ENCODE measurements at places on chromosomes 5 and 9.
A peak's percentile ranks its signal among the peaks of the same experiment; 100 is the strongest.

GRCh38 chr5:138951986-138952735 lies 77.0 kb upstream of the LRRTM2 start:
- DNase-seq = no peak

DNA sequence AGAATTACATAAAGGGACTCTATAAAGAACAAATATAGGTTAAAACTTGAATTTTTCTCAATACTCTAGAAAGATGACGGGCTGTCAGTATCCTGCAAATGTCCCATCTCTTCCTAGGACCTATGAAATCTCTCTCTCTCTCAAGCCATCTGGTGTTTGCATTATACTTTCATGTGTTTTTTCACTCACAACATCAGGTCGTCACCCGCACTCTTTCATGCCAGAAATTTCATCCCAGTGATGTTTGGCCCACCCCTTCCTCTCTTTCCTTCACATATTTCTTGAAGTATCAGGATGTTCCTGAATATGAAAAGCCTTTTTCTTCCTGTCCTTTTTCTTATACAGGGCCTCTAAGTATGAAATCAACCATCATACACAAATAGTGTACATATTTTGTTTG lies 63.3 kb upstream of the GAS1 start:
- no peak for DNase-seq

- DNase-seq = peak; percentile 45
Measured at GRCh38 chr5:154405078-154405792, 40.6 kb upstream of the SAP30L start.

DNA sequence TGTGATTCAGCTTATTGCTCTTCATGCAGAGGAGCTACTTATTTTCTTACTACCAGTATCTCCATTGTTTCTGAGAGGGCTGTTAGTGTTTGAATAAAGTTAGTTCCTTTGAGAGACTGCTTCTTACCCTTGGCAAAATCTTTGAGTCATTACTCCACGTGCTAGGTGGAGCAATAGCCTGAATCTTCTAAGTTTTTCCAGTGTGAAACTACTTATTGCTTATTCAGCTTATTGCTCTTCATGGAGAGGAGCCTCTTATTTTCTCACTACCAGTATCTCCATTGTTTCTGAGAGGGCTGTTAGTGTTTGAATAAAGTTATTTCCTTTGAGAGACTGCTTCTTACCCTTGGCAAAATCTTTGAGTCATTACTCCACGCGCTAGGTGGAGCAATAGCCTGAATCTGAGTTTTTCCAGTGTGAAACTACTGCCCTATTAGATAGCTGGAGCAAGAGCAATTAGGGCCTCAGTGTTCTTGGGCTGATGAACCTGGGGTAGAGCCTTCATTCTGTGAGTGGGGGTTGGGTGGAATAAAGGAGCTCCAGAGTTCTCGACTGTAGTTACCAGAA lies 41.9 kb downstream of the GPBP1 start:
- no peak for DNase-seq

DNA sequence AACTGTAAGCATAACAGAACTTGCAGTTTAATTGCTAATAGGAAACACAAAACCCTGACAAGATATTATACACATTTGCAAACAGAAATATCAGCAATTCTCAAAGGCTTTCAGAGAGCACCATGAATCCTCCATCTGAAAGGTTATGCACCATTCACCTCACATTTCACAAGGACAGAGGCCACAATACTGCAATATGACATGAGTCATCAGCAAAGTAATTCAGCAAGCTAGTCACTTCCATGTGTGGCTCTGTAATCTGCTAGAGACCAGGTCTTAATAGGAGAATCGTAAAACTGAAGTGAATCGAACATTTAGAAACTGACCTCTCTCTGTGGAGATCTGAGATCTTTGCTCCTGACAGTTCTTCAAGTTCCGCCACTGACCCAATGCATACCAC lies 28.3 kb downstream of the IARS1 start:
- DNase-seq = no peak

GRCh38 chr5:61504143-61504770 lies 172.2 kb downstream of the ZSWIM6 start:
- DNase-seq = no peak

DNA sequence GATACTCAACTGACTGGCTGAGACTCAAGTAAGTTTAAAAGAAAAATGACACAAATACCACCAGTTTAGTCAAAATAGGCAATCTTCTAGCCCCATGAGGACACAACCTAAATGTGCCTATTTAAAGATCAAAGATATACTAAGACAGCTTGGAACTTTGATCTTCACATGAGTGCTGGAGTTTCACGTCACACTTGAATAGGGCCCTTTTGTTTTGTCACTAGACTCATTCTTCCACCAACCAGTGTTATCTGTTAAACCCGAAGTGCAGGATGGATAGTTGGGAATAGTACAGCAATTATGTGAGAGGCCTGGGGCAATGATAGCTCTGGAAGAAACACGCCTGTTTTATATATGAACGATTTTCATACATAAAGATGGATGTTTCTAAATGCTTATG lies 792.8 kb upstream of the NUDT12 start:
- DNase-seq = no peak

DNA sequence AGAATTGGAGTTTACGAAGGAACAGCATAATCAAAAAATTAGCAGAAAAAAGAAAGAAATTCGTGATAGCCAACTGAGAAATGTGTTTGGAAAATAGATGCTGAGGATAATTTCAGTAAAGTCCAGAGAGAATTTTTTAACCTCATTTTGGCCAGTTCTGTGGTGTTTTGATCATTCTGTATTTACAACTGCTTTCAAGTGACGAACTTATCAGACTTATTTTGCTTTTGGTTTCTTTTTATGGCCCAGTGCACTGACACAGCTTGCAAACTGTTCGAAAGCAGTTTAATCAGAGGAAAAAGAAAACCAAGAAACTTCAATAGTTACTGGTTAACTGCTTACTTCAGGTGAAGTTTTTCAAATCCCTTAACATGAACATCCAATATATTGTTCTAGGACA lies 1.9 kb downstream of the SDHA start:
- no peak for DNase-seq

GRCh38 chr9:114929201-114929600 lies 1.2 kb downstream of the TNFSF8 start:
- no peak for DNase-seq

DNA sequence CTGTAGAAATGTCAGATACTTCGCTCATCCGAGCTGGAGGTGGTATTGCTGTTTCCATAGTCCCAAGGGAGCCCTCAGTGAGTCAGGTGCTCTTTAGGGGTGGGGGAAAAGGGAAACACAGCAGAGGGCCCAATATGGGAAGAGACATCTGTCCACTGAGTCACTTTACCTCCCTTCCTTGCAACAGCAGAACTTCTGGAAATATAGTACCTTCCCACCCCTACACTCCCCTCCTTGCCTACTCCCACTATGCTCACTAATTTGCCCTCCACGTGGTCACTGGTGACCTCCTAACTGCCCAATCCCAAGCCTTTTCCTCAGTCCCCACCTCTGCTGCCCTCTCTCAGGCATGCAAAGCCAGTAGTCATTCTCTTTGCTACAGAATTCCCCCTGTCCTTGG lies 1.9 kb downstream of the HK3 start:
- no peak for DNase-seq

GRCh38 chr5:73284985-73285384 lies 112.0 kb downstream of the TMEM174 start:
- no peak for DNase-seq

DNA sequence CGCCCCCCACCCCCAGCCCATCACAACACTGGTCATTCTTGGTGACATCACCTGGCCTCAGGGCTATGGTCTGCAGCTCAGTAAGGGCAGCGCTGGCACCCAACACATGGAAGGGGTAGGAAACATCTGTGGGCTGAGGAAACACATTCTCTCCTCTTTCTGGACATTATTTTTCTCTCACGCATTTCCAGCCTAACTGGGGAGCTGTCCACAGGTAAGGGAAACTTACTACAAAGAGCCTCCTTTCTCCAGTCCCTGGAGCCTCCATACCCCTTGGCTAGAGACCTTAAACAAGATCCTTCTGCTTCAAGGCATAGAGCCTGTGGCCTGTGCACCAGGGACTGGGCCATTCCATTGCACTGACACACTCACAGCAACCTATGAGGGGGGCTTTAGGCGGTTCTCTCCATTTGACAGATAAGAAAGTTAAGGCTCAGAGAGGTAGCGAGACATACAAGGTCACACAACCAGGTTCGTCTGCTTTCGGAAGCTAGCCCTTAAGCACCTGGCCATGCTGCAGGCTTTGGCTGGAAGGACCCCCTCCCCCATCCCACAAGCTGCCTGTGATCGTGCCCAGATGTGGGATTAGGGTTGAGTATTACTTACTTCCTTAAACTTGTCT lies 40.7 kb downstream of the CXXC5 start:
- DNase-seq = no peak

DNA sequence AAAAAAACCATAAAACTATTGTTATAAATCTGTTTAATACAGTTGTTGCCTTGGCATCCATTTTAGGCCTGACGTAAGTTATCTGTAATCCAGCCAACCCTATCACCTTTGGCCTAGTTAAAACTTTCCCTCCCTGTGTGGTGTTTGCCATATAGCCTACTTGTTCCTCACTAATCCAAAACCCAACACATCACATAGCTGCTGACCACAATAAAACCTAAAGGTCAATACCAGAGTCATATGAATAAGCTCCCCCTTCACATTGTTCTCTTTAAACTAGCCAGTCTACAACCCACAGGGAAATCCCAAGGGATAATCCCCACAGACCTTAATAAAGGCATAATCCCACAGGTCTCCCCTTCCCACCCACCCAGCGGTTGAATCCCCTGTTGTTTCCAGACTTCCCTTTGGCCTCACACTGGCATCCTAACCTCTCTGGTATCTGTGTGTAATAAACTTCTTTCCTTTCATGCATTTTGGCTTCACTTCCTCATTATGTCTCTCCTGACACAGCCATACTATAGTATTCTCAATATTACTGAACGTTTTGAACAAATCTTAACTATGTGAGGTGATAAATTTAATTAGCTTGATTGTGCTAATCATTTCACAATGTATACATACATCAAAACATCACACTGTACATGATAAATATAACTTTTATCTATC lies 50.8 kb downstream of the DTWD2 start:
- no peak for DNase-seq

DNA sequence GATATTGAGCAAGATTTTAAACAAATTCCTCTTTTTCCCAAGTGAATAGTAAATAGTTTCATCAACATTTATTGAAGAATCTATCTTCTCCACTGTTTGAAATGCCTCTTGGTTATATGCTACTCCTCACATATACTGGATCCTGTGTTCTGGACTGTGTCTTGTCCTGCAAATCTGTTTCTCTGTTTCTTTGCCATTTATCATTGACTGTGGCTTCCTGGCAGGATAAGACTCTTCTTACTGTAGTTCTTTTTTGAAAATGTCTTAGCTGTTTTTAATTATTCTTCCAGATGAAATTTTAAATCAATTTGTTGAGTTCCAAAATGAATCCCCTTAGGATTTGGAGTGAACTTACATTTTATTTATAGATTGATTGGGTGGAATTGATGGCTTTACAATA lies 27.8 kb downstream of the RALGPS1 start:
- no peak for DNase-seq

DNA sequence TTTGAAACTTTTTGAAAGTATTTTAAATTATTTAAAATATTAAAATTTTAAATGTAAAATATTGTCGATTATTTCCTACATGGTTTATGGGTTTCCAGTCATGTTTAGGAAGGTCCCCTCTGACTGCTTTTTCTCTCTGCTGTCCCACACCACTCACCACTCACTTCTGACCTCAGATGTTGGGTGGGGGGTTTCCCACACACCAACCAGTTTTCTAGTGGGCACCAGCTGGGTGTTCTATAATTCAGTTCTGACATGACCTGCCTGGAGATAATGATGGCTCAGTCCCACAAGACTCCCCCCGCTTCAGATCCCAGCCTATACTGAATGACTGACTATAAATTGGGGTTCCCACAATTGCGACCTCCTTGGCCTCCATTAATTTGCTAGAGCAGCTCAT lies 310.4 kb downstream of the GADD45G start:
- DNase-seq = no peak
